ENCODE measurements at places on chromosomes 2 and 18.

- DNase-seq, result no peak
Observed at GRCh38 chr2:179049546-179050311, at the start of gene CCDC141. Gene CCDC141 (minus strand): TSS chr2:179050137. CDS start chr2:179049941, 196 bp downstream.

DNA sequence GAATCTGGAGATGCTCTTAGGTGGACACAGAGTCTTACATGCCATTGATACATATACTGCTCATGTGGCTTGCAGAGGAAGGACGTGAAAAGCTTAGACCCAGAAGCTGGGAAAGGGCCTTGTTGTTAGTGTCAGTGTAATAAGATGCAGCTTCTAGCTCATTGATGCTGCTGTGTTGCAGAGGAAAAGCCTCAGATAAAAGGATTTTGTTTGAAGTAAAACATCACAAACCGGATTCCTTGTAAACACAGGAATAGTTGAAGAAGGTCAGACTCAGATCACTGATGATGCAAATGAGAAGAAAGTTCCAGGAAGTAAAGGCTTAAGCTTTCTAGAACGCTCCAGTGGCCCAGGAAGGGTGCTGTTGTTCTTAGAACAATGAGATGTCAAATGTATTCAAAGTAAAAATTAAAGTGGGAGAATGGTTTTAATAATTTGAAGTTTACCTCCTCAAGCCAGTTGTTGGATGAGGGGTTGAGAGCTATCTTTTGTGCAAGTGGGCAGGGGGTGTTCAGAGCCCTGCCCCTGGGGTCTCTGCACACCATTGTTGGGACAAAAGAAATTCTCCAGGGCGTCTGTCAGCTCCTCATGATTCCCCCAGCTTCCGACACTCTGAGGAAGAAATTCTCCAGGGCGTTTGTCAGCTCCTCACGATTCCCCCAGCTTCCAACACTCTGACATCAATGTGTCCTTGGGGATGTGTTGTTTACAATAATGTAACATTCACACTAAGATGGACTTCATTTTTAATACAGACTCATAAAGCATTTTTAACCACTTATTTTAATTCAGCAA lies 61.3 kb upstream of the CHMP1B start:
- DNase-seq, result no peak

DNA sequence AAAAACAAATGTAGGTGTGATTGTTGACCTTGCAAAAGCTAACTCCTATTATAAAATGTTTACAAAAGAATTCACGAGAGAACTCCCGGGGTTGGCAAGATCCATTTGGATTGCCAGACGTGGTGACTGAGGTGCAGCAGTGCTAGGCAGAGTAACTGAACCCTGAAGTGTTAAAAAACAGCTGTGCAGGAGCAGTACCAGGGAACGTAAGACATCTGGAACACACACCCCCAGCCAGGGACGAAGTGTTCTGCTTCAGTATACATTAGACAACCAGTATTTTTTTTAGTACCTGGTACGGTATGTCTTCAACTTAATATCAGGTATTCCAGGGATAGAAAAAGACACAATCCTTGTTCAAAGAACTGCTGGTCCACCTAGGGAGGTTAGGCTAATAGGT lies 272.1 kb upstream of the EPAS1 start:
- no peak for DNase-seq

DNA sequence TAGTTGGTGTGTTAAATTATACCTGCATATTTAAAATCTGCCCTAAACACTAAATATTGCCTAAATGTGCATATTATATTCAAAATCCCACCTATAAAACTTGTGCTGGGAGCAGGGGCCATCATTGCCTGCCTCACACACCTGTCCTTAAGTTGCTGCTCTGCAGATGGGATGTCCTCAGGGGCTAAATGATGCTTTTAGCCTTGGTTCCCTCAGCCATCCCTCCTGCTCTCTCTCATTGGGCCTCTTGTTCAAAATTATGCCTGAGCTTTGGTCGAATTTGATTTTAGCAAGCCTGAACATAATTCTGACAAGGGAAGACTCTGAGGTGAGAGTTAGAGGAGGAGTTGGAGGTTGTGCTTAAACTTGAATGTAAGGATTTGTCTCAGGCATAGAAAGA lies 318.3 kb upstream of the RAB12 start:
- no peak for DNase-seq

DNA sequence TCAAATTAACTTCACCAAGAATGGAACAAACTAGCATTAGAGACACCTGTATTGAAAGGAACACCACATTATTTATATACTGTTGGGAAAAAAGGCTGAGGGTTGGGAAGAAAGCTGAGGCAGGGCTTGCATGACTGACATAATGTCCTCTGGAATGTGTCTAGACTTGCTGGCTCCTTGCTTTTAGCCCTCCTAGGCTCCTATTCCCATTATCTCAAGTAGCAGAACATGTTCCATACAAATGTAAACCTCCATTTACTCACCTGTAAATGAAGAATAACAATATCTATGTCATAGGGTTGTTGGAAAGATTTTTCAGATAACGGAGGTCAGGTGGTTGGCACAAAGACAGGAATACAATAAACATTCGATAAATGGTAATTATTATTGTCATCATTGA lies 976 bp upstream of the ACADL start:
- DNase-seq, result no peak

Data from stimulated activated CD4-positive, alpha-beta T cell treated with anti-CD3 and anti-CD28 coated beads, Interleukin-1b, Interleukin-23, amount 100 ng/mL, for 24 hours (primary cell).